Motor neuron (in vitro differentiated cells): ENCODE measurements at places on chromosomes 4 and X.

DNA sequence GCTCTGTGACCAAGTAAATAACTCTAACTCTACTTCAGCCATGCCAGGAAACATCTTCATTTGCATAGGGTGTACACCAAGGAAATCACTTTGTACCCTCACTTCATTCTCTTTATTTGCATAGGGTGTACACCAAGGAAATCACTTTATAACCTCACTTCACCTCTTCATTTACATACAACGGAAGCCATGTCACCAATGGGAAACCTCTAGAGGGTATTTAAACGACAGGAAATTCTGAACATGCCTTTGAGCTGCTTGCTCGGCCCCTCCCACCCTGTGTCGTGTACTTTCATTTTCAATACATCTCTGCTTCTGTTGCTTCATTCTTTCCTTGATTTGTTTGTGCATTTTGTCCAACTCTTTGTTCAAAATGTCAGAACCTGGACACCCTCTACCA is 848.1 kb upstream of the FRG1 start:
- ATAC-seq: no peak

DNA sequence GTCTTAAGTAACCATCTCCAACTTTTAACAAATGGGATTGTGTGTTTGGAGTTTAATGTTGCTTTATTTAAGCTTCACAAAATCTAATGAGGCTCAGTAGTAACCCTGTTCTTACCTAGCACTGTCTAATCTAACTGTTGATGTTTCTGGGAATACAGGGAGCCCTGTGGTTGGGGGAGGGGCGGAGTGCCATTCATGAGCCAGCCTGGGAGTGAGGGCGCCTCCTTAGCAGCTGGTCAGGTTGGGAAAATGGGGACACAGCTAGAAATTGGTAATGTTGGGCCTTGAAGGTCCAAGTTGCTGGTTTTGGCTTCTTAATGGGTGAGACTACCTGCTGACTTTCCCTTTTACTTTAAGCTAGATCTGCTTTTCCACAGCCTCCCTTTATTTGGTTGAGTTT is 22.9 kb upstream of the TADA2B start:
- no peak for ATAC-seq

DNA sequence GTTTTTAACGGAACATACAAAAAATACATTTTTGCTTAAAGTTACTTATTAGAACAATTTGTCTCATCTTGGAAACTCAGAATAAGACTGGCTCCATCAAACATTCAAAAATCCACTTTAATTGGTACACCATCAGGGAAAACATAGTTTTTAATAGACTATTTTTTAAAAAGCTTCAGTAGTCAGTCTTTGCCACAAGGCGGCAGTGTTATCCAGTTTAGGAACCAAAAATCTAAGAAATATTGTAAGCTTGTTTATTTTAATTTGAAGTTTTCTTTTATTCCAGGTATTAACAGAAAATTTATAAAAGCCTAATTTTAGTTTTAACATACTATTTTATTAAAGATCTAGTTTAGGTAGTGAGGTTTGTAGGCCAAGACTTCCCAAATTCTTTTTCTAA is 107.7 kb downstream of the APOOL start:
- ATAC-seq: no peak

- no peak for ATAC-seq
These were observed 12.0 kb upstream of the KLB start for GRCh38 chr4:39394706-39395105.

DNA sequence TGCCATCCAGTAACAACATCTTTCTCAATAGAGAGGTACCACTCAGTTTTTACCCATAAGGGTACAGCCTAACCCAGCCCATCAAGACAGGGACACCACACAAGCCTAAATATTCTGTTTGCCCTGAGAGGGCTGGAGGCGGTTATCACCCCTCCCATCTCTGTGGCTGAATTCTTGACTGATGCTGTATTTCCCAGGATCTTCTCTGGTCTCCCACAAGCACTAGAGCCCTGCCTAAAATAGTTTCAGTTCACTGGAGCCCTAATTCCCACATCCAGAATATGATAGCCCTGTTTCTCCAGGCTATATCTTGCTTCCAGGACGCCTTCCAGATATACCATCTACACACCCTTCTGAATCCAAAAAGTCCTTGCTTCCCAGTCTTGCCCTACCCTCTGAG is 91.6 kb upstream of the NMU start:
- ATAC-seq: no peak

- ATAC-seq: no peak
These were observed 566.1 kb downstream of the KCTD8 start for GRCh38 chr4:43882470-43882869.

- no peak for ATAC-seq
These were observed 142.7 kb upstream of the NLGN4X start for GRCh38 chrX:6371353-6371752.

DNA sequence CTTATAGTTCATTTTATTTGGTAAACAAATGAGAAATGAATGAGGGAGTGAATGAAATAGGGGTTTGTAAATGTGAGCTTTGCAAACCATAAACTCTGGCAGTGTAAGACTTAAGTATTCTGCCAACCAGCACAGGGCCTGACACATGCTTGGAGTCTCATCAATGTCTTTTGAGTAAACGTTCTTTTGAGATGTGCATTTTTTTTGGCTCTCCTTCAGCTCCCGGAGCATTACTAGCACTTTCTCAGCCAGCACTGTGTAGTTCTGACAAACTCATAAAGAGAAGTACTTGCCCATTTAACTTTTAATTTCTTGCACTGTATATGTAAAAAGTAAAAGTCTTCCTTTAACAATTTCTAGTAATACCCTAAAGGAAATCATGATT is 245.3 kb downstream of the HS3ST1 start:
- no peak for ATAC-seq

- ATAC-seq: peak; percentile 76
These were observed 34.0 kb upstream of the GNPDA2 start for GRCh38 chr4:44760142-44760898.

DNA sequence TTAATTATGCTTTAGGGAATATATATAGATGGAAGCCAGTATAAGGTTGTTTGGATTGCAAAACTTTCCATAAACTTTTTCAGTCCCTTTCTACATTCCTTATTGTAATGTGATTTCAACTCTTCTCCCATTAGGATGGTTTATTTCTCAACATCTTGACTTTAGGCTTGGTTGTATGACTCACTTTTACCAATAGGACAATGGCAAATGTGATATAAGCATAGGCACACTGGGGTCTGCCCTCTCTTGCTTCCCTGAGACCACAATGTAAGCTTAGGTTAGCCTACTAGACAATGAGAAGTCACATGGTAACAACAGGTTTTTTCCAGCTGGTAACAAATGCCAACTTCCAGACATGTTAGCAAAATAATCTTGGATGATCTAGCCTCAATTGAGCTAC is 163.3 kb upstream of the RBPJ start:
- ATAC-seq: no peak

DNA sequence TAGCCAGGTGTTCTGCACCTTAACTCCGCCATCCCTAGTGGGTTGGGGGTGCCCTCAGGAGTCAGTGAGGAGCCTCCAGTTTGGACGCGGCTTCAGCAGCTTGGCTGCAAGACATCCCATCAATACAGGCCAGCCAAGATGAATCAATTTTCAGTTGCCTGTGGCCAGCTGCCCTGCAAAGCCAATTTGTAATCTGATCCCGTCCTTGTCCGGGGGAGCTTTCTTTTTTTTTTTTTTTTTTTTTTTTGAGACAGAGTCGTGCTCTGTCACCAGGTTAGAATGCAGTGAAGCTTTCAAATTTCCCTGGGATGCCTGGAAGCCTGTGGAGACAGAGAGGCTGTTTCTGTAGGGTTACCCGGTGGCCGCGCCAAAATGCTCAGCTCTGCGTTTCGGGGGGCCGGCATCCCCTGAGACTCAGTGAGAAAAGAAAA is 192.5 kb downstream of the ASMT start:
- ATAC-seq: peak; percentile 86

DNA sequence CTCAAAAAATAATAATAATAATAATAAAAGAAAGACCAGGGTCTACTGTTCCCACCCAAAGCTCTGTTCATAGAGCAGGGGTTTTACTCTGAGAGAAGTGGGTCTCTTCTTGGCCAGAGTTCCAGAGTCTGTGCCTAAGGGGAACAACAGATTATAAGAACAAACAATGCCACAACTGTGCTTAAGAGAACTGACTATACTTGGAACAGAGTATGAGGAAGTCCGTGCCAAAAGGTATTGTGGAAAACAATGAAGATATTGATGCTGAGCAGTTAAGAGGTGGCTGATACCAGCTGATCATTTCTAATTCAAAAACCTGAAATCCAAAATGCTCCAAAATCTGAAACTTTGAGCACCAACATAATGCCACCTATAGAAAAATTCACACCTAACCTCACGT is 229.6 kb downstream of the FBXO8 start:
- ATAC-seq: no peak

DNA sequence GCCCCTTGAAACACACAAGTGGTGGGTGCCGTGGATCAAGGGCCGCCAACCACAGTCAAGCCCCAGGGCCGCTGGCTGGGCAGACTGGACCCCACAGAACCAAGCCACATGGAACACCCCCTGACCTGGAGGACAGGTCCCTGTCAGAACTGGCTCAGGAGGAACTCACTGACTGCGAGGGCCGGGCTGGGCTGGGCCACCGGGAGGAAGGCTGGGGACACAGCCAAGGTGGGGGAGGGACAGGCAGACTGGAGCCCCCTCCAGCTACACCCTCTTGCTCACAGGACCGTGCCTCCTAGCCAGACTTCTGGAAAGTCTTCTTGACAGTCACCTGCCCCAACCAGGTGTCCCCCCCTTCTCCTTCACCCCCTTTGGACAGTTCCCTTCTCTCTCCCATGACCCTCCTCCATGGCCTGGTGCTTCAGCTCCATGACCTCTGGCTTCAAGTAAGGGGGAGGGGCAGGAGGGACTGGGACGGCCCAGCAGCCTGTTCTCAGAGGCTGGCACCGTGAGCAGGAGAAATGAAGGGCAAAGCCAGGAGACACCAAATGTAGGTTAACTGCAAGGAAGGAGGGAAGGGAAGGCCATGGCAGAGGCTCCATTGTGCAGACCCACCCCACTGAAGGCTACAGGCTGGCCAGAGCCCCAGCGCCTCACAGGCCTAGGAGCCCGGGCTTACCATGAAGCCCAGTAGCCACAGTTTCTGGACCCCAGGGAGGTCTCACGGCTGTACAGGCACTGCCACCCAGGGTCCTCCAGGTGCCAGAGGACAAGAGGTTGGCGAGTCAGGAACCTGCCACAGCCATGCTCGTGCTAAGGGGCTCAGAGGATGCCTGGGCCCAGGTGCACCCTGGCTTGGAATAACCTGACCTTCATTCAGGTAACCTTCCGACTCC is 22.6 kb upstream of the DUSP9 start:
- no peak for ATAC-seq

DNA sequence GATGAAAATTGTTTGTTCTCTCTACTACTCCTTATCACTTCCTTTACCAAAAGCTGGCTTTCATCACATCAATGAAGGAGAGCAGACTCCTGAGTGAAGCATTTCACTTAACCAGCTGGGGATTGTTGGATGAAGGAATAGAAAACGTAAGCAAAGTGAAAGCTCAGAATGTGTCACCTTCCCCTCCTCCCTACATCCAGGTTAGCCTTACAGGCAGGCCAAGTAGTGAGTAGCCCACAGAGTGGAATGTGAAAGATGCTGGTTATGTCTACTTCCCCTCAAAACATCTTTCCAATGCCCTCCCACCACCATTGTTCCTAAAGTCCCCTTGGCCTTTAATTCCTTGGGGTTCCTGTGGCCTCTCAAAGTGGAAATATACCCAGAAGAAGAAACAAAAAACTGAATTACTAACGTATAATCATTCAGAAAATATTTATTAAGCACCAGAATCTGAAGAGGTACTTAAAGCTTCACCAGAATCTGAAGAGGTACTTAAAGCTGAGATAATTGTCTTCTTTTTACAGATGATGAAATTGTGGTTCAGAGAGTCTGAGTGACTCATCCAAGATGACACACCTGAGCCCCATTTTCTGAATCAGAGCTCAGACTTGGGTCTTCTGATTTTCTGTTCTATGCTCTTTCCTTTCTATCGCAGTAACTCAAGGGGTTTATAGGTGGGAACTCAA is 6.5 kb downstream of the P2RY4 start:
- no peak for ATAC-seq

DNA sequence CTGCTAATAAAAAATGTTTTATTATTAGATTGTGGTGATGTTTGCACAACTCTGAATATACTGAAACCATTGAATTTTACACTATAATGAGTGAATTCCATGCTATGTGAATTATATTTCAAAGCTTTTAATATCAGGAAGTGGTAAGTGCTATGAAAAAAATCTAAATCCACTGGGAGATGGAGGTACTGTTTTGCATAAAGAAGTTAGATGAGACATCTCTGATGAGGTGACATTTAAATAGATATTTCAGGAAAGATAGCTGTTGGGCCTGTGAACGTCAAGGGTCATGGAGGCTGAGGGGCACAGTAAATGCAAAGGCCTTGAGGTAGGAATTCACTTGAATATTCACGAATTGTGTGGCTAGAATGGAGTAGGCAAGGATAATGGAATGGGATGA is 12.3 kb downstream of the DCUN1D4 start:
- ATAC-seq: no peak

- ATAC-seq: no peak
These were observed 18.7 kb upstream of the ZNF157 start for GRCh38 chrX:47351706-47352105.

- peak; percentile 57 for ATAC-seq
These were observed 671 bp upstream of the EIF4E start for GRCh38 chr4:98929341-98930267.

- ATAC-seq: peak; percentile 56
These were observed 34.7 kb downstream of the SLC25A5 start for GRCh38 chrX:119502727-119503483.

DNA sequence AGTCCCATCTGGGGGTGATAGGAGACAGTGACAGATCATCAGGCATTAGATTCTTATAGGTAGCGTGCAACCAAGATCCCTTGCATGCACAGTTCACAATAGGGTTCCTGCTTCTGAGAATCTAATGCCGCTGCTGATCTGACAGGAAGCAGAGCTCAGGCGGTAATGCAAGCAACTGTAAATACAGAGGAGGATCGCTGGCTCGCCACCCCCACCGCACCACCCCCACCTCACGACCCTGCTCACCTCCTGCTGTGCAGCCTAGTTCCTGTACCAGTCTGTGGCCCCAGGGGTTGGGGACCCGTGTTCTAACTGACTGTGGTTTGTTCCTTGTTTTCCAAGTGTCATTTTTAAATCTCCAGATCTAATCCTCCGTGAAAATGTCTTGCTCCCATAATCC is 89.0 kb upstream of the MAPK10 start:
- ATAC-seq: no peak

GRCh38 chrX:153867671-153868070 is 18.3 kb downstream of the L1CAM start:
- no peak for ATAC-seq

DNA sequence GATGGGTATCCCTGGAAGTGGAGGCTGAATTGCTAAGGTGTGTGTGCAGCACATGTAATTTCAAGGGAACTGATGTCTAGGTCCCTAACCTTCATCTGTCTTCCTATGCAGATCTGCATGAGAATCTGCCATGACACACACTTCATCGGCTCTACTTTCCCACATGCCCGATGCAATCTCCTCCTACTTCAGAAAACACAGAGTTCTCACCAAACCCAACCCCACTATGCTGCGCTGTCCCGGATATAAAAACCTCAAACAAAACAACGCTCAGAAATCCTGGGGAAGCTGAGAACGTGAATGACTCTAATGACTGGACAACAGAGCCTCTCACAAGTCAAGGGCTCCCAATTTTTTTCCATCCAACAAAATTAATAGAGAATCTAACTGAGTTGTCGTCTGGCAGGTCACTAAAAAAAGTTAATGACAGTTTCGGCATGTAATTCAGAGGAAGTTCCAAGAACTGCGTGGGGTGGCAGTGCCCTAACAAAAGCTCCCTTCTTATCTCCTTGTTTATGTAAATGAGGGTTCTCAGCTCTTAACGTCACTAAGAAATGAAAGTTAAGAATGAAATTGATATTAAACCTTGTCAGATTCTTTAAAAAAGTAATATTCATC is 39.0 kb downstream of the STX18 start:
- peak; percentile 97 for ATAC-seq

GRCh38 chr4:185061610-185062009 is 43.3 kb downstream of the HELT start:
- ATAC-seq: no peak
